ENCODE measurements at places on chromosomes 7 and 10.

- no peaks in the 10 kb centered on the region for H3K4me1 ChIP-seq
- no peak for DNase-seq
- no peaks in the 10 kb centered on the region for H3K36me3 ChIP-seq
- H3K27me3 ChIP-seq = no peaks in the 10 kb centered on the region
Measured at GRCh38 chr7:79298145-79298760, 155.2 kb downstream of the MAGI2 start.

DNA sequence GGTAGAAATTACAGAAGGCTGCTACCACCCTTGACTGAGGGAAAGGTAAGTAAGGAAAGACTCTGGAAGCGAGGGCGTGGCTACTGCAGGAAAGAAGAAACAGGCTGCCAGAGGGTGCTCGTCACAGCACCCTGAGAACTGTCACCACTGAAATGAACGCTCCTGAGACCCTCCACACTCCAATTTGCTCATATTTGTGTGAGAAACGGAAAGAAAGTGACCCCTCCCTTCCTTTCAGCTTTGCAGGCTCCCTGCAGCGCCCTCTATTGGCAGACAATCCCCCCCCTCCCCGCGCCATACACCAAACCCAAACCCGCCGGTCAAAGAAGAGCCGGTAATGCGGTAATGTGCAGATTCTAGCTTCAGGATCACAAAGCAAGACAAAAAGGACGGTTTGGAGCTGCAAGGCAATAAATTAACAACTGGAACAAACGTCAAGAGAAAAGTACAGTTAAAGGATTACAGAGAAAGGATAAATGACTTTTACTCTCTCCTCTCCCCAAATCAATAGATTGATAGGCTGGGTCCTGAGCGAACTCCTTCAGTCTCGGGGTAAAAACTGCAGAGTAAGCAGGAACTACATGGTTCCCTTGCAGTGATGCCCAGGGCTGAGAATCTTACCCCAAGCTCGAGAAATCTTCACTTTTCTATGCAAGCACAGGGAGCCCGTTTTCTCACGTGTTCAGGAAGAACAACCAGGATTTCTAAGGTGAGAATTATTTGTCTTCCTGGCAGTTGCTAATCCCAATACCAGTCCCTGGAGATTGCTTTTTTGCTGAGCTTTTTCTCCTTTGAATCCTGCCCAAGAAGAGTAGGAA, 47.6 kb downstream of the STEAP1B start:
- DNase-seq = peak; percentile 43
- no peak overlapping the region for H3K4me3 ChIP-seq
- no peaks in the 10 kb centered on the region for H3K27me3 ChIP-seq
- H3K27ac ChIP-seq = no peak overlapping the region
- no peaks in the 10 kb centered on the region for H3K4me1 ChIP-seq

- H3K27ac ChIP-seq = no peak overlapping the region
- H3K27me3 ChIP-seq = no peaks in the 10 kb centered on the region
- no peaks in the 10 kb centered on the region for H3K4me1 ChIP-seq
- no peak for DNase-seq
- no peaks in the 10 kb centered on the region for H3K36me3 ChIP-seq
Measured at GRCh38 chr7:40815512-40815911, 680.7 kb downstream of the SUGCT start.

GRCh38 chr10:100347568-100348195, 649 bp downstream of the SCD start:
- peaks cover 8% of the 10 kb centered on the region for H3K36me3 ChIP-seq
- DNase-seq = no peak
- H3K4me1 ChIP-seq = peaks cover 10% of the 10 kb centered on the region
- peak overlapping the region; percentile 67 for H3K4me3 ChIP-seq

DNA sequence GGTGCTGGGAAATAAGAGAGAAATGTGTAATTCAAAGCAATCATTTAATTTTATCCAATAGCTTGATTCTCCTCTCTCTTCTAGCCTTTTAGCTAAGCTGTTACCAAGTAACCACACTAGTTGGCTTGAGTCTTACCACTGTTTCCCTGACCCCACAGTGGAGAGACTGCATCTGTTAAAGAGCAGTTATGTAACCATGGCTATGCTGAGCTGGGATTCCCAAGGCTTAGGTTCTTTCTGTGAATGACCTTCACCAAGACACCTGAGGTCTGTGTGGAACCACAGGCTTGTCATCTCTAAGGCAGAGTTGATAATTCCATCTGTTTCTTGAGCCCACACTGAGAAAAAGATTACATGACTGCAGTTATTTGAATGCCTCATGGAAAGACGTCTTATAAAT, 47.7 kb upstream of the ATRNL1 start:
- no peak overlapping the region for H3K4me3 ChIP-seq
- no peak overlapping the region for H3K27ac ChIP-seq
- DNase-seq = no peak
- H3K27me3 ChIP-seq = no peaks in the 10 kb centered on the region

- no peaks in the 10 kb centered on the region for H3K27me3 ChIP-seq
- H3K36me3 ChIP-seq = no peaks in the 10 kb centered on the region
- H3K27ac ChIP-seq = no peak overlapping the region
- DNase-seq = no peak
- peaks cover 13% of the 10 kb centered on the region for H3K4me1 ChIP-seq
Measured at GRCh38 chr7:134948736-134949135, 37.6 kb upstream of the AGBL3 start.

GRCh38 chr10:48484911-48485310, 120.0 kb downstream of the ARHGAP22 start:
- H3K4me3 ChIP-seq = no peak overlapping the region
- no peaks in the 10 kb centered on the region for H3K27me3 ChIP-seq
- no peaks in the 10 kb centered on the region for H3K36me3 ChIP-seq

- no peak overlapping the region for H3K27ac ChIP-seq
- no peaks in the 10 kb centered on the region for H3K4me1 ChIP-seq
- no peak overlapping the region for H3K4me3 ChIP-seq
- no peaks in the 10 kb centered on the region for H3K36me3 ChIP-seq
- DNase-seq = no peak
Measured at GRCh38 chr10:76885816-76886215, 751.8 kb downstream of the KCNMA1 start.

- no peaks in the 10 kb centered on the region for H3K4me1 ChIP-seq
- DNase-seq = no peak
- H3K27me3 ChIP-seq = no peaks in the 10 kb centered on the region
- no peak overlapping the region for H3K4me3 ChIP-seq
- H3K27ac ChIP-seq = no peak overlapping the region
Measured at GRCh38 chr10:70752571-70752970, 32.6 kb downstream of the TBATA start.

DNA sequence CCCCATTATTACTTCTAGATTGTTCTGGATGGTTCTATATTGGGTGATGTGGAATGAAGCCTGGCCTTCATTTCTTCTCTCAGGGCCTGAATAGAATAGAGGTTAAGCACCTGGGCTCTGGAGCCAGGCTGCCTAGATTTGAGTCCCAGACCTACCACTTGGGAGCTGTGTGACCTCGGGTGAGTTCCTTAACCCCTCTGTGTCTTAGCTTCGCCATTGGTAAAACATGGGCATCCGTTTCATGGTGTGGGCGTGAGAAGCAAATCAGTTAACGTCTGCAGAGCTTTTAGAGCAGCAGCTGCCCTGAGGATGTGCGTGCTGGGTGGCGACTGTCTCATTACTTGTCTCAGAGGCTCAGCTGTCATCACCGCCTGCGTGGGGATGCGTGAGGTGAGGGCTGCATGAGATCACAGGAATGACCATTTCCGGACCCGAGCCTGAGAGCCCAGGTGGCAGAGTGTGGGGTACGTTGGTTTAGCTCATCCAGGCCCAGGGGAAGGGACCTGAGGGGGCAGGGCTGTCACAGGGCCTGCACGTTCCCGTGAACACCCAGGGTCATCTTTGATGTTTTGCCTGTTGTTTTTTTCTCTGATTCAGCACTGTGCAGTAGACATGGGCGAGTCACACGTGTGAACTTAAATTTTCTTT, 9.7 kb downstream of the AGAP3 start:
- no peak for DNase-seq
- H3K27ac ChIP-seq = no peak overlapping the region
- H3K27me3 ChIP-seq = no peaks in the 10 kb centered on the region
- no peak overlapping the region for H3K4me3 ChIP-seq
- H3K36me3 ChIP-seq = no peaks in the 10 kb centered on the region
- no peaks in the 10 kb centered on the region for H3K4me1 ChIP-seq

GRCh38 chr7:44633254-44634186, 27.1 kb downstream of the OGDH start:
- H3K27ac ChIP-seq = peak overlapping the region; percentile 59
- H3K36me3 ChIP-seq = no peaks in the 10 kb centered on the region
- DNase-seq = no peak
- no peaks in the 10 kb centered on the region for H3K27me3 ChIP-seq

DNA sequence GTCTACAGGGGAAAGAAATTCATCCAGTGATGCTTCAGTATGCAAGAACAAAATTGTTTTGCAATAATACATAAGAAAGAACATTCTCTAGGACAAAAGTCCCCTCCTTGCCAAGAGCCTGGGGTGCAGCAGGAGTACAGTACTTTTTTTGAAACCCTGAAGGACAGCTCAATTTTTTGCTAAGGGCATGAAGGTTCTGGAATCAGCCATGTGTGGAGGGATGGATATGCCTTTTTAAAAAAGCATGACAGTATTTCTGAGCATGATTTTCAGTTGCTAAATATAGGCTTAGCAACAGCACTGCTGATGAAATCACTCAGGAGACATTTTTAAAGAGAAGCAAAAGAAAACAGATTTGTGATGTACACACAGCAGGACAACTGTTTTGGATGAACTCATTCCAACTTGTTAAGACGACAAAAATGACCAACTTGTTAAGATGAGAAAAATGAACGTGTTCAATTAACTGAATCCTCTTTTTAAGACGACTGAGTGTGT, 39.3 kb downstream of the HBP1 start:
- no peak for DNase-seq
- no peak overlapping the region for H3K4me3 ChIP-seq
- H3K36me3 ChIP-seq = peaks cover 59% of the 10 kb centered on the region
- no peaks in the 10 kb centered on the region for H3K4me1 ChIP-seq
- H3K27ac ChIP-seq = no peak overlapping the region

DNA sequence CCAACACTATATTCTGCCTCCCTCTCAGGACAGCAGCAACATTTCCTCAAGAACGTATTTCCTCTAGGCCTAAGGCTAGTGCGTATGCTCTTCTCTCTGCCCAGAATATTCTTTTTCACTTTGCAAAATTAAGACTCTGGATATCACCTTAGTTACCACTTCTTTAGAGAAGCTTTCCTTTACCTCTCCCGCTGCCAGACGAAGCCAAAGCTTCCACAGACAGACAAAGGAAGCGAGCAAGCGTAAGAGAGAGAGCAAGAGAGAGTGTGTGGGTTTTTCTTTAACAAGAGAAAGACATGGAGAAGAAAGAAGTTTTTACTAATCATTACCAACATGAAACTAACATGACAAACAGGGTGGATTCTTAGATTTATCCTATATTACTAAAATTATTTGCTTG, 64.1 kb downstream of the P4HA1 start:
- H3K36me3 ChIP-seq = no peaks in the 10 kb centered on the region
- no peaks in the 10 kb centered on the region for H3K27me3 ChIP-seq
- no peak overlapping the region for H3K27ac ChIP-seq
- H3K4me3 ChIP-seq = no peak overlapping the region

DNA sequence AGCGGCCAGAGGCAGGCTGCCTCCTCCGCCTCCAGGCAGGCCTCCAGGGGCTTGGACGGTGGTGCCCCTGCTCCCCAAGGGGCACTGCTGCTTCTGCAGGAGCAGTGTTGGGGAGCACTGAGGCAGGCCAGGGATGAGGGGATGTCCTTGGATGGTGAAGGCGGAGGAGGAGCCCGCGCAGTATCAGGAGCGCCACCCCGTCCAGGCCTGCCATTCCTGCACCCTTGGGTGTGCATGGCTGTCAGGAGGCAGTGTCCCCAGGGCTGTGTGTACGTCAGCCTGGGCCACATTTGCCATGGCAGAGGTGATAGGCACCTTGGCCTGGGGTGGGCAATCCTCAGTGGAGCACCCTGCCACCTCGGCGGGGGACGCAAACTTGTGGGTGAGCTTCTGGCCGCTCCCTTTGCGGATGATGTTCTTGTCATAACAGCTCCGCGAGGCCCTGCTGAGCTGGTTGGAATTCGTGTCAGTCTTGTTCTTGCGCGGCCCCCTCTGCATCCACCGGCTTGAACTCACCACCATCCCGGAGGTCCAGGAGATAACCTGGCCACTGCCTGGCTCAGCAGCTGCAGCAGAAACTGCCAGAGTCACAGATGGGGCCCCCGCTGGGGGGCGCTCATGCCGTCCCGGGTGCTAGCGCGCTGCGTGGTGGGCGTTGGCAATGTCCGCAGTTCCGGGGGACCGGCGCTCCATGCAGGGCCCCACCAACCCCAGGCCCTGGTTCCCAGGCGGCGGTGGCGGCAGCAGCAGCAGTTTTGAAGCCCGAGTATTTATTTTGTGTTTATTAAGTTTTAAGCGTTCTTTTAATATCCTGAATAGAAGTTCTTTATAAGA, 182.3 kb upstream of the ADCY1 start:
- H3K27me3 ChIP-seq = no peaks in the 10 kb centered on the region
- H3K4me3 ChIP-seq = no peak overlapping the region

- H3K4me1 ChIP-seq = peaks cover 24% of the 10 kb centered on the region
- peak overlapping the region; percentile 64 for H3K27ac ChIP-seq
- no peaks in the 10 kb centered on the region for H3K27me3 ChIP-seq
Measured at GRCh38 chr7:100538348-100538653, 702 bp upstream of the AGFG2 start.

DNA sequence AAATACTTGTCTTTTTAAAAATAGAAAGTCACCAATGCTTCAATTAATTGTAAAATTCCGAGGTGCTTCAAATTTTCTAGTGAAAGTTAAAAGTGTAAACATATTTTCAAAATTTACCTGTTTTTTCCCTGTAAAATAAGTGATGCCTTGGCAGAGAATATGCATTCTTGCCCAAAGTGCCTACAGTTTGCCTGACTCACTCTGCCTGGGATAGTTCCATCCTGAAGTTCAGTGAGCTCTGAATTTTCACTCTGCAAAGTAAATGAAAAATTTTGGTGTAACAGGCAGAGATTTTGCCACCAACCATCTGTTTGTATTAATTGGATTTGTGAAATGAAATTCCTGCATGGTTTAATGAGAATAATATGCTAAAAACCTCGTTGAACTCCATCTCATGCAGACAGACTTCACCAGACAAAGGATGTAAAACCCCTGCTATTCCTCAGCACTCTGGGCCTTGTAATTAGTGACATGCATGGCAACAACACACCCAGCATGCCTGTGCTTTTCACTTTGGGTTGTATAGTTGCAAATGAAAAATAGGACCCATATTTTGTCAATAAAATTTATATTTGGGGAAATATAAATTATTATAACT, 117.4 kb upstream of the GNAI1 start:
- H3K27me3 ChIP-seq = no peaks in the 10 kb centered on the region
- H3K4me3 ChIP-seq = no peak overlapping the region
- no peaks in the 10 kb centered on the region for H3K4me1 ChIP-seq
- H3K27ac ChIP-seq = no peak overlapping the region

GRCh38 chr7:138952791-138953190, 28.4 kb downstream of the KIAA1549 start:
- H3K27me3 ChIP-seq = no peaks in the 10 kb centered on the region
- DNase-seq = no peak
- no peak overlapping the region for H3K27ac ChIP-seq
- H3K36me3 ChIP-seq = no peaks in the 10 kb centered on the region
- no peak overlapping the region for H3K4me3 ChIP-seq

- no peak overlapping the region for H3K27ac ChIP-seq
- H3K36me3 ChIP-seq = no peaks in the 10 kb centered on the region
- H3K4me1 ChIP-seq = no peaks in the 10 kb centered on the region
- H3K27me3 ChIP-seq = peaks cover 4% of the 10 kb centered on the region
Measured at GRCh38 chr7:21256310-21256877, 171.5 kb upstream of the SP4 start.

- no peaks in the 10 kb centered on the region for H3K4me1 ChIP-seq
- H3K27me3 ChIP-seq = no peaks in the 10 kb centered on the region
Measured at GRCh38 chr7:74375726-74376220, 77.9 kb upstream of the GTF2IRD1 start.

GRCh38 chr7:20200361-20200760, 16.8 kb downstream of the MACC1 start:
- no peak for DNase-seq
- no peaks in the 10 kb centered on the region for H3K4me1 ChIP-seq
- H3K36me3 ChIP-seq = no peaks in the 10 kb centered on the region
- H3K4me3 ChIP-seq = no peak overlapping the region
- no peak overlapping the region for H3K27ac ChIP-seq
